Gastroesophageal sphincter (tissue), 4 donors: ENCODE measurements at places on chromosomes 4 and X.

- ATAC-seq = no peak
Measured at GRCh38 chr4:102535398-102536082, 34.4 kb downstream of the NFKB1 start.

DNA sequence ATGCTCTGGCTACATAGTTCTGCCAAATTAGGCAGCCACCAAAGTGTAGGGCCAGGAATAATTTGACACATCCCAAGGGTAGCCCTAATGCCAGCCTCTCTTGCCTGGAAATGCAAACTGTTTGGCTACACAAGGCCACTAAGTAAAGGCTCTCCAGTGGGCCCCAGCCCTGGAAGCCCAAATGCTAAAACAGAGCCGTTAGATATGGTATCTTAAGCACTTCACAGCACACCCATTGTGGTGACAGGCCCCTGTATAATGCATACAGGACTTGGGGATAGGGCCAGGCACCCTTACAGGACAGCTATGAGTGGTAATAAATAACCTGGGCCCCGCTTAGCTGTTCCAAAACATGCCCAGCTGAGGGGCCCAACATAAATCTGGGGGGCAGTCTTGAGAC is 623.9 kb downstream of the BCOR start:
- no peak for ATAC-seq

DNA sequence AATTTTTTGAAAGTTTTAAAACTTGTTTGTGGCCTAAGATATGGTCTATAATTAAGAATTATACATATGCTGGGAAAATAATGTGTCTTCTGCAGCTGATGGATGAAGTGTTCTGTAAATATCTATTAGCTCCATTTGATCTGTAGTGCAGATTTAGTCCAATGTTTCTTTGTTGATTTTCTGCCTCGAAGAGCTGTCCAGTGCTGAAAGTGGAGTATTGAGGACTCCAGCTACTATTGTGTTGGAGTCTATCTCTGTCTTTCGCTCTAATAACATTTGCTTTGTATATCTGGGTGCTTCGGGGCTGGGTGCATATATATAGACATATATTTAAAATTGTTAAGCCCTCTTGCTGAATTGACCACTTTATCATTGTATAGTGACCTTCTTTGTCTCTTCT is 2127.3 kb downstream of the PCDH7 start:
- ATAC-seq = no peak

GRCh38 chr4:99099311-99099710 is 10.7 kb upstream of the ADH5 start:
- no peak for ATAC-seq

DNA sequence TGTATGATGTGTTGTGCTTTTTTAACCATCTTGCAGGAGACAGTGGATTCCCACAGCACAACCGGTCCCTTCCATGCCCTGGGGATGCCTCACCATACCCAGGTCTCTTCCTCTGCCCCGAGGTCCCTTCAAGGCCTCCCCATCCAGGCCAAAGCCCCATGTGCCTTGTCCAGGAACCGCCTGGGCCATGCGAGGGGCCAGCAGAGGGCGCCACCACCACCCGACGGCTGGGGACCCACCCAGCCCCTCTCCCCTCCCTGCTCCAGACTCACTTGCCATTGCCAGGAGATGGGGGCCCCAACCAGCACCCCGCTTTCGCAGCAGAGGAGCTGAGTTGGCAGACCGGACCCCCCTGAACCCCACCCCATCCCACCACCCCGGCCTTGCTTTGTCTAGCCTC is 485.5 kb downstream of the TRAM1L1 start:
- no peak for ATAC-seq

- no peak for ATAC-seq
Measured at GRCh38 chr4:68963374-68963773, 11.8 kb upstream of the UGT2A3 start.

- no peak for ATAC-seq
Measured at GRCh38 chrX:70336767-70337166, 46.9 kb downstream of the KIF4A start.

DNA sequence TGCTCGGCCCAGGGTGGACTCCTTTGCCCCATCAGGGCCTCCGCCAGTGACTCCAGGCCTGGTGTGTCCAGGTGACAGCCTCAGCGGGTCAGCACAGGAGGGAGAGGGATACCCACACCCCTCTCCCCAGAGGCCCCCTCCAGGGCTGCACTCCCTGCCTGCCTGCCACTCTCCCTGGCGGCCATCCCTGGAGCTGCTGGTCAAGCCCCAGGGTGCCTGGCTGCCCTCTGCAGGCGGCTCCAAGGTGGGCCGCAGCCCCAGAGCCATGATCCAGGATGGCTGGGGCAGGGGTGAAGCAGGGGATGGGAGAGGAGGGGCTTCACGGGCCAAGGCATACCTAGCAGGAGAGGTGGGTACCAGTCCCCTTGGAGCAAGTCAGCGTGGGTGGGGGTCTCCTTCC is 3.8 kb downstream of the FGFRL1 start:
- ATAC-seq = no peak
